ENCODE measurements at places on chromosomes 3 and 15.

GRCh38 chr3:53589806-53590205 lies 95.4 kb downstream of the CACNA1D start:
- no peak for DNase-seq

DNA sequence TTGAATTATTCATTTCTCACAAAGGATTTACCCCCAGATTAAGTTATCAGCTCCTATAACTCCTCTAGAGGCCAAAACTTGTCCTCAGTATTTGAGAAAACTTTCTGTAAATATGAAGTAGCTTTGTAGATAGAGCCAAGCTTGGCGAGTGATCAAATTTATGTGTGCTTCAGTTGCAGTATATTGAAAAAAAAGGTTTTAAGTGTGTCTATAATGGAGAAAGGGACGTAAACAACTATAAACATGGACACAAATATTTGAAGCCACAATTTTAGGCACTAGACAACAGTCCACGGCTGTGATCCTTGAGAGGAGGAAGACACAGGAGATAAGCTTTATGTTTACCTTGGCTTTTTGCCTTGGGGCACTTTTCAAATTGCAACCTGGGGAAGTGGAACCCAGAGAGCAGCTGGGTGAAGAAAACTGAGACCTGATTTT lies 118.7 kb downstream of the THRB start:
- DNase-seq: no peak

DNA sequence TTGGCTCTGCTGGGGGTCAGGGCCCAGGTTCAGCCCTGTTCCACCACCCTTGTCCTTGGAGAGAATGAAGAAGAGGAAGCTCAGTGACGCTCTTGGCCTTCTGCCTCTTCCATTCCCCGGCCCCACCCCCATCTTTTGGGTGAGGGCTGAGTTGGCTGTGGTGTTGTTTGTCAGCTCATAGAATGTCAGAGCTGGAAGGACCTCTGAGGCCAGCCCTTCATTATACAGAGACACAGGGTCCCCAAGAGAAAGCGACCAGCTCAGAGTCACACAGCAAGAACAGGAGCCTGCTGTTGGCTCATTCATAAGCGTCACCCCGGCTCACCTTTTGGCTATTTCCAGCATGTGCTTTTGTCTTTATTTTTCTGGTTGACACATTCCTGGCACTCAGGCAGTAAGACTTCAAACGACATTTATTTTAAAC lies 68.2 kb downstream of the AAGAB start:
- no peak for DNase-seq

GRCh38 chr15:101122266-101122665 lies 129.6 kb downstream of the CHSY1 start:
- no peak for DNase-seq

DNA sequence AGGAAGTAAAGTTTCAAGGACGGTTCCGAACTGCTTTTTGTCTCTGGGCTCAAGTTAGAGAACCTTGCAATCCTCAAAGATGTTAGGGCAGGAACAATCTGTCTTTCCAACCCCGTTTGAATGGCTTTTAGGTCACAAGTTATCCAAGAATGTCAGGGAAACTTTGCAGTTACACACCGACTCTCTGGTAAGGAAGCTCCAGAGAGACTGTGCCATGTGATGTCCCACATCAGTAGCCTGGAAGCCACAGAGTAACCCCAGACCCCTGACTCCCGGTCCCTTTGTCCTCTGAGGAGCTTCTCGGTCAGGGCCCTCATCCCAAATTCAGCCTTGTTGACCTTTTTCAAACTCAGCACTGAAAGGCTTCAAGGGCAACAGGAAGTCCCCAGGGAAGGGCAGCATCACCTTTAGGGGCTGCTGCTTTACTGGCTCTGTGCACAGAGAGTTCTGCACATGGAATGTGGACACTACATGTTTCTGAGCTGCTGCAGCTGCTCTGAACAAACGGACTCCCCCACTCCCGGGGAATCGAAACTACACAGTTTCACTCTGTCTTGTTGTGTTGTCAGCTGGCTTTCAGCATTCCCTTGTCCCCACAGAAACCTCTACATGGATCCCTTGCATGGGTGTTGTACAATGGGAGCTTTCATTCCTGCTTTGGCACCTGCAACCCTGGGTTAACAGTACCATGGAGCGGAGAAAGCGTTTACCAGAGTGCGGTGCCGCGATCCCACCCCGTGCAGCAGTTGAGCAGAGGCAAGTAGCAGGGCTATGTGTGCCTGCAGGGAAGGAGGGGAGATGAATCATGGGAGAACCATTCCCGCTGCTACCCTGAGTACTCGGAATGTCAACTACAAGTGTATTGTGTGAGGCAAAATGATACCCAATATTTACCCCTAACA lies 408.2 kb upstream of the THBS1 start:
- no peak for DNase-seq

- DNase-seq: no peak
Measured at GRCh38 chr15:74799856-74800558, 12.6 kb upstream of the LMAN1L start.

DNA sequence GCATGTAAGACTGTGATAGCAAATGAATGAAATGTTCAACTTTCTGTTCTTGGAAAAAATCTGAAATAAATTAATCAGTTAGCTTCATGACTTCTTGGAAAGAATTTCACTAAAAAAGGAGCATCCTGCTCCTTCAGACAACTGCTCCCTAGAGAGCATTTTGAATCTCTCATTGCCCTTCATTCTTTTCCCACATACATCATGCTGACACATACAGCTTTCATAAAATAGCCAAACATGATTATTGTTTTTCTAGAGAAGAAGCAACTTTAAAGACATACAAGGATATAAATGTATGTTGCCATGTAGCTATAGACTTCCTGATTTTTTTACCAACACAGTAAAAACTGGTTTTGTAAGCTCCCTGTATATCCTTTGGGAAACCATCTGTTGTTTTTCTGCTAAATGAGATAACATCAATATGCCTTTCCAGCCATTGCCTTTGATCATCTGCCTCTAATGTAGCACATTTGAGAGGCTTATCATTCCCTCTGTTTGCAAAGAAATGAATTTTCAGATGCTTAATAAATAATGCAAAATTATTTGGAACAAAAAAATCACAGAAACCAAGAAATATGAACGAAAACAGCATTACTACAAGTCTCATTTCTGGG lies 248.2 kb upstream of the GPR149 start:
- DNase-seq: no peak

DNA sequence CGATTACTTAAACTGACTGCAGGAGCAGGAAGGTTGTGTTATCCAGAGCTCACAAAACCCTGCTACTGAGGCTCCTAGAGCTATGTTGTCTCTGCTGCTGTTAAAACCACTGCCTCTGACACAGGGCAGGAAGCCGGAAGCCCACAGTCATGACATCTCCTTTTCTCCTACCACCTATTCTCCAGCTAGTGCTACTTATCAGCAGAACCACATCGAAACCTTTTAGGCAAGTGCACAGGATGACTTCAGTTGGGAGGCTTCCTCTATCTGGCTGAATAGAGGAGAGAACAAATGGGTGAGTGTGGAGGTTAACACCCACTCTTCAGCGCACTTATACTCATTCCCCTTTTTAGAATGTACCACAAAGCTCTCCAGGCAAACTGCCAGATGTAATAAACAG lies 638.0 kb downstream of the OTOL1 start:
- no peak for DNase-seq

- DNase-seq: no peak
Measured at GRCh38 chr15:83897037-83897436, 243.1 kb downstream of the ADAMTSL3 start.

GRCh38 chr3:134320749-134321148 lies 53.5 kb downstream of the AMOTL2 start:
- no peak for DNase-seq

- DNase-seq: no peak
Measured at GRCh38 chr3:126128504-126129397, 44.8 kb upstream of the SLC41A3 start.

- no peak for DNase-seq
Measured at GRCh38 chr3:65935724-65936123, 103.0 kb downstream of the MAGI1 start.

All from esophagus squamous epithelium (tissue), 5 donors.